ENCODE measurements at places on chromosomes 16 and 17.

DNA sequence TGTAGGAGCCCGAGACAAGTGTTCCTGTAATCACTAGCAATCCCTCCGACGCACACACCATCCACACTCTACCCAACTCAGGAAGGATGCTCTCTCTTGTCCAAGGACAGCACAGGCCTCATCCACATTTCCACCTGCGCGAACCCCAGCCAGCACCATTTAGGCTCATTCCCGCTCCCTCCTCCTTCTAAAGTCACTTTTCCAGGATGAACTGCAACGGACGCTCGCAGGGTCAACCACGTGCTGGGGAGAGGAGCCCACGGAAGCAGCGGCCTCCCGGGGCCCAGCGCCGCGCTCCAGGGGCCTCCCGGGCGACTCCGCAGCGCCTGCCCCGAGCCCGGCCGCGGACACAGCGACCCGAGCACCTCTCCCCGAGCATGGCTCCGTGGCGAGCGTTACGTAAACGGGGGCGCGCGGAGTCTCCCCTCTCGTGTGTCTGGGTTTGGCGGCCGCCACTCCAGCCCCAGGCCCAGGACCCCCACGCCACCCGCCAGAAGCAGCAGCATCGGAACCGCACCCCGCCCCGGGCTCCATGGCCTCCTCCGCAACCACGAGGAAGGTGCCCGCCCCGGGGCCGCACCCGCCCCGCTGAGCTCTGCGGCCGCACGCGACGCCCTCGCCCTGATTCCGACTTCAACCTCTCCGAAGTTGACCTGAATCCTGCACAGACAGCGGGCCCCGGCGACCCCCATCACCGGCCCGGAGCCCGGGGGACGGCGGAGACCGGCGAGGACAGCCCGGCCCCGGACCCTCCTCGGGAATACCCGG is 668 bp downstream of the USP36 start:
- DNase-seq, result peak; percentile 50

- no peak for DNase-seq
These were observed 3.1 kb upstream of the ARL5C start for GRCh38 chr17:39169101-39169500.

DNA sequence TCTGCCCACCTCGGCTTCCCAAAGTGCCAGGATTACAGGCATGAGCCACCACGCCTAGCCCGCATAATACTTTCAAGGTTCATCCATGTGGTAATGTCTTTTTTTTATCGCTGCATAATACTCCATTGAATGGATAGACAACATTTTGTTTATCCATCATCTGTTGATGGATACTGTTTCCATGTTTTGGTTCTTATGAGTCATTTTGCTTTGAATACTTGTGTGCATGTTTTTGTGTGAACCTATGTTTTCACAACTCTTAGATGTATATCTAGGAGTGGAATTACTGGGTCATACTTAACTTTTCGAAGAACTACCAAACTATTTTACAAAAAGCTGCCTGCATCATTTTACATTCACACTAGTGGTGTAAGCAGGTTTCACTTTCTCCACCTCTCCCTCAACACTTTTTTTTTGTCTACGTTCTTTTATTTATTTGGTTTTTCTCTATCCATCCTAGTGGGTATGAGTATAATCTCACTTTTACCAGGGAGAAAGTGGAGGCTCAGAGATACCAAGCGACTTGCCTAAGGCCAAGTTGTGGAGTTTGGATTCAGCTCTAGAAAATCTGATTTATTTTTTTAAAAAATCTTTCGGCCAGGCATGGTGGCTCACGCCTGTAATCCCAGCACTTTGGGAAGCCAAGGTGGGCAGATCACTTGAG is 151.2 kb downstream of the CMIP start:
- no peak for DNase-seq

DNA sequence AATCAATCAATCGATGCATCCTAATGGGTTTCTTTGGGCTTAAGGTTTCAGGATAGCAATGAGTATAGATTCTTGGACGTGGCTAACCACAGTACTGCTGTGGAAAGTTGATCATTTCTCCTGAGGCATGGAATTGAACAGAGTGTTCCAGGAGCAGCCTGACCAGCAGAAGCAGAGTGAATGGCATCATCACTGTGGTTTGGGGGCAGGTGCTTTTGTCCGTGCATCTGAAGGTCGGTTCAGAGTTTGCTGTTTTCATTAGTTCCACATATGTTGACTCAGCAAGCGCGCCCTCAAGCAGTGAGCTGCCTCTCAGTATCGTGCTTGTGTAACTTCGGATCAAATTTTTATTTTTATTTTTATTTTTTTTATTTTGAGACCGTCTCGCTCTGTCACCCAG is 24.9 kb downstream of the KIAA0513 start:
- no peak for DNase-seq

DNA sequence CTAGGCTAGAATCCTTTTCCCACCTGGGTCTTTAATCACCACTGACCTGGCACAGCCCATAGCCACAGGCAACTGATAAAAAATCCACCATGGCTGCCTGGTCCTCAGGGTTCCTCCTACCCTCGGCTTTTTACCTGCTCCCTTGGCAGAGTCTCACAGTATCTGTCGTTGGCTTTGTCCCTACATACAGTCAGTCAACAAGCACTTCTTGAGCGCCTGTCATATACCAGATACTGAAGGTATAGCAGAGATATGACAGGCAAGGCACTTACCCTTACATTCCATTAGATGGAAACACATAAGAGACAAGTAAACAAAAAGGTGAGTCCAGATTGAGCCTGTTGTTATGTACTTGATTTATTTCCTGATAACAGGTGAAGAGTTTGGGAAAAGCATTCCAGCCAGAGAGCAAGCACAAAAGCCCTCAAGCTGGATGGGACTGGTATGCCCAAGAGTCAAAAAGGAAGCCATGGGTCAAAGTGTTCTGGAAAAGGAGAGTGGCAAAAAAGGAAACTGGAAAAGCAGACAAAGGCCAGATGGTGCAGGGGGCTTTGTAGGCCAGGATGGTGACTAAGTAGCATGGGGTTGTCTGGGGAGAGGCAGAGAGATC is 247.0 kb downstream of the CHD9NB start:
- DNase-seq, result no peak

GRCh38 chr17:19753661-19754463 is 5.8 kb upstream of the ALDH3A1 start:
- DNase-seq, result no peak

- DNase-seq, result peak; percentile 22
These were observed 13.9 kb downstream of the HAGH start for GRCh38 chr16:1812732-1813163.

DNA sequence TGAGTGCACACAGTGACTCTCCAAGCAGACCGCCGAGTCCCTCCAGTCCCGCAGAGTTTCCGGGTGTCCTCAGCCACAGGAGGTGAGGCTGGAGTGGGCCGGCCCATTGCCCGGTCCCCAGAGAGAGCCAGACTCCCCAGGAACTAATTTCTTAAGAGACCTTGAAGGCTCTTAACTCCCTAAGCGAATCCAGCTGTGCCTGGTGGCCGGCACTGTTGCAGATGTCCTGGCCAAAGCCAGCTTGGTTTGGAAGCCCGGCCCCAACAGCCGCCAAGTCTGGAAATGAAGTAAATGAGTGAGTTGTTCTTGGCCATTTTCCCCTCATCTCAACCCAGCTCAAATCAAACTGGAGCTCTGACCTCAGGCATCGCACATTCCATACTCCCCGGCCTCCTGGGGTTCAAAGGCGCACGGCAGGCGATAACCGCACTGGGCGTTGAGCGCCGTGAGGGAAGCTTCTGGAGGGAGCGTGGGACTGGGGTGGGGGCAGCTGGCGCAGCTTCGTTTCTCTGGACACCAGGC is 42.0 kb downstream of the CMIP start:
- DNase-seq, result no peak

DNA sequence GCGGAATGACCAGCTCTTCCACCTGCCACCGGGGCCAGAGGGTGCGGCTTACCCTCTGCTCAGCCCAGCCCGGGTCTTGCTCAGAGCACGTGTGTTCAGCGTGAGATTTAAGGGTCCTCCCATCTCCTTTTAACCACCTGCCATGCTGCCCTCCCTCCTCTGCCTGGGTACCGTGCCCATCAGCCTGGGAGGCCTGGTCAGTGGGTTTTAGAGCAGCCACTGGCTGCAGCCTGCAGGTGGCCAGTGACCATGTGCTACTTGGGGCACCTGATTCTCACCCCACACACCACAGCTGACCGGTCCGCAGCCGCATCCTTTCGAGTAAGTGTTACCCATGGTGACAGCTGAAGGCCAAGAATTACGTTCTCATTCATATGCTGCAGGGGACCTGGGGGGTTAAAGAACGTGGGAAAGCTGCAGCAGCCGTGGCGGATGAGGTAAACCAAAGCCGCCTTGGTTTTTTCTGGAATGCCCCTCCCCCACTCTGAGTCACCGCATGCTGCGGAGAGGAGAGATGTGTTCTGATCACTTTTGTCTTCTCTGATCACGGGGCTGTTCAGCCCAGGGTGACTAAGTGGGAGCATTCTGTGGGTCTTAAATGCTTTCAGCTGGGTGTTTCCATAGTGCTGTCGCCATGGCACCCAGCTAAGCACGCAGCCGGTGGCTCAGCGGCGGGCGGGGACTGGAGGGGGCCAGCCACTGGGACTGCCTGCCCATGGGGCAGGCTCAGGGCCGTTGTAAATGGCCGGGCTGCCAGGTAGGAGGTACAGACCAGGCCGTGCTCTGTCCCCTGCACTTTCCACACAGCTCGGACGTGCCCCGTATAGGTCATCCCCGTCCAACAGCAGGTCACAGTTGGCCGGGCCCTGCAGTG is 59.8 kb downstream of the BAIAP2 start:
- DNase-seq, result no peak

- no peak for DNase-seq
These were observed 2.0 kb upstream of the THUMPD1 start for GRCh38 chr16:20743591-20743990.

GRCh38 chr16:51648526-51648925 is 497.5 kb upstream of the SALL1 start:
- DNase-seq, result no peak

GRCh38 chr16:31072540-31073141 is 1.4 kb downstream of the ZNF668 start:
- peak; percentile 42 for DNase-seq

DNA sequence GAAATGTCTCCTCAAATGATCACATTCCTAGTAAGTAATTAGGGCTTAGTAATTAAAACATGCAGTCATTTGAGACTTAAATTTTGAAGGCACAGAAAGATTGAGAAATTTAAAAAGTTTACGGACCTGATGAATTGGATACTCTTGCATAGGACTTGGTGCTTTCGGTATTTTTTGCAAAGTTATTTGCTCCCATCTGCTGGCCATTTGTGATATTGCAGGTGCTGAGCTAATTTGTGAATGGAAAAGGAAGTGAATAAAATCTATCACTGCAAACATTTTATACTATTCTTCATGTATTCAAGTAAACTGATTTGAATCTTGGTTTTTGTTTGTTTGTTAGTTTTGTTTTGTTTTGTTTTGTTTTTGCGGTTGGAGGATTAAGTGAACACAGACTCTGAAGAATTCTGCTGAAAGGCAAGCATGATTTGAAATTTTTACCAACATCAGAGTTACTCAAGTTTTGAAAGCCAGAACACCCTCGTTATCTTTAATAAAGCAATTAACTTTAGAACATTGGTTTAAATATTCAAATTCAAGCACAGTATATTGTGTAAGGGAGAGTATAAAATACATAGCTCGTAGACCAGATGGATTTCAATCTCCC is 689.5 kb upstream of the RBFOX1 start:
- DNase-seq, result peak; percentile 8

GRCh38 chr17:60819447-60820130 is 141.9 kb downstream of the BCAS3 start:
- no peak for DNase-seq

GRCh38 chr16:74846714-74847113 is 72.1 kb upstream of the FA2H start:
- DNase-seq, result no peak

DNA sequence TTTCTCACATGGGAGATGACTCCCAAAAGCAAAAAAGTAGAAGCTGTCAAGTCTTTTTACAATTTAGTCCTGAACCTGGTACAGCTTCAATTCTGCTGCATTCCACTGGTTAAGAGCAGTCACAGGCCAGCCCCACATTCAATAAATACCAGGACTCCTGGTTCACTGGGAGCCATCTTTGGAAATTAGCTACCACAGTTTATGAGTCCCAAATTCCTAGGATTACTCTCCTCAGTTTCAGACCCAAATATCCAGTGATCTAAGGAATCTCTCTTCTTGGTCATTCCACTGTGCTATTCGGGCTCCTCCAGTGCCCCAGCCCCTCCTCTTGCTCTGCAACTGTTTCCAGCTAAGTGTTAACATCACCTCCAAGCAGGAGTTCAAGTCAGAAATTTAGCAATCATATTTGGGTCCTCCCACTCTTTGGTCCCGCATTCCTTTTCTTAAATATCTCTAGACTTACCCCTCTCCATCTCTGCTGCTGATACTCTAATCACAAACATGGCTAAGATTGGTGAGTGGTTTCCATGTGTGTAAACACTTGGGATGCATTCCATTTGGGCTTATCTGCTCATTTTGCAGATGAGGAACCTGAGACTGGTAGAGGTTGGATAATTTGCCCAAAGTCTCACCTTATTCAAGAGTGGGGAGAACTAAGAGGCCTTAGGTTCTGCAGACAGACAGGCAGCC is 9.6 kb upstream of the WIPF2 start:
- no peak for DNase-seq

DNA sequence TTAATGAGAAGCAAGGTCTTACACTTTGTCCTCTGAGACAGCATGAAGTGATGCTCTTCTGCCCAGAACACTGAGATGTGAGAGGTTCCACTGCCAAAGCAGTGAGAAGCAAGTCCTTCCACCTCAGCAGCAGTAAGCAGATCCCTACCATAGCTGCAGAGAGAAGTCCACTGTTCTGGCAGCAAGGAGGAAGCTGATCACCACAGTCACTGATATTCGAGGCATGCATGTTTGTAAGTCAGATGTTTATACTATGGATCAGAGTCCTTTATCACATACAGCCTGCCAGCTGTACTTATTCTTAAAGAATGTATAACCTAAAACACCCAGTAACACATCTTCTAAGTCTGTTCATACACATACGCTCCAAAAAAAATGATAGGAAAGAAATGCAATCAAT is 18.2 kb upstream of the METTL2A start:
- DNase-seq, result no peak

DNA sequence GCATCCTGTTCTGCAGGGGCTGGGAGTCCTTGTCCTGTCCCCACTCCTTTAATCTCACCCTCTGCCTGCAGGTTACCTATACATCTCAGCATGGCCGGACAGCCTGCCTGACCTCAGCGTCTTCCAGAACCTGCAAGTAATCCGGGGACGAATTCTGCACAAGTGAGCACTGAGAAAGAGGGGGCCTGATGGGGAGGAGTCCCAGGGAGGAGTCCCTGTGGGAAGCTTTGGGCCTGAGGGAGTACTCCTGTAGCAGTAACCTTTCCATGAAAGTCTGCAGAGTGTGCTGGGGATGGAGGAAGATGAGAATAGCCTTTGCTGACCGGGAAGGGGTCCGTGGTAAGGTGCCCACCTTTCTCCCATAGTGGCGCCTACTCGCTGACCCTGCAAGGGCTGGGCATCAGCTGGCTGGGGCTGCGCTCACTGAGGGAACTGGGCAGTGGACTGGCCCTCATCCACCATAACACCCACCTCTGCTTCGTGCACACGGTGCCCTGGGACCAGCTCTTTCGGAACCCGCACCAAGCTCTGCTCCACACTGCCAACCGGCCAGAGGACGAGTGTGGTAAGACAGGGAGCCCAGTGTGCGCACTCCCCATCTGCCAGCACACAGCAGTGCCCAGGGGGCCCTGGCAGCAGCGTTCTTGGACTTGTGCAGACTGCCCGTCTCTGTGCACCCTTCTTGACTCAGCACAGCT is 14.8 kb downstream of the MIEN1 start:
- DNase-seq, result no peak

- no peak for DNase-seq
These were observed 673.6 kb downstream of the HS3ST4 start for GRCh38 chr16:26365161-26365940.
